ENCODE measurements at places on chromosomes 3 and 15. TPM values are rescaled to one million over a fixed set of nuclear protein-coding genes. Genes with fewer than 3 reads are reported as not detected.

ISY1 gene
- total RNA-seq, result 7.7 TPM

TMEM45A gene
- 21.1 TPM for total RNA-seq

DNA sequence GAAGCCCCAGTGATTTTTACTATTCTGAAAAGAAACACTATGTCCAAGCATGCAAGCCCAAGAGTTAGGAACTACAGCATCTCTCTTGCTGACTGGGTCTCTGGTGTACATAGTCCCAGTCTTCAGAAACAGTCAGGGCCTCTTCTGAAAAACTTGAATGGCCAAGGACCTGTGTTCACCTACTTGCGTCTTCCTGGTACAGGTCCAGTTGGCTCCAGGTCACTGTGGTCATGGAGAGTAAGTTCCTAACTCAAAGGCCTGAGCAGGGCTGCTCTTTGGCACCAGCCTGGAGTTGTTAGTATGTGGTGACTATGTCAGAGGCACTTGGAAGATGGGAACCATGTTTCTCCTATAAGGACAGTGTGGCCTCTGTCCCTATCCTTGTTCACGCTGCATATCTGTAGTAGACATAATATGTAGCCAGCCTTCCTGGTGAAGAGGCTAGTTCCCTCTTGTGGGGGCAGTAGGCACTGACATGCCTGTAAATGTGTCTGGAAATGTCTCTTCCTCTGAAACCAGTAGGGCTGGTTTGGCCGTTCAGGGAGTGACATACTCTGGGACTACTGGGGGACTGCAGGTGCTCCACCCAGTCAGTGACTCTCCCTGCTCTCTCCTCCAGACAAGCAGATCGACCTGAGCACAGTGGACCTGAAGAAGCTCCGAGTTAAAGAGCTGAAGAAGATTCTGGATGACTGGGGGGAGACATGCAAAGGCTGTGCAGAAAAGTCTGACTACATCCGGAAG is 2.6 kb upstream of the RBM15B start:
- DNase-seq, result no peak

DNA sequence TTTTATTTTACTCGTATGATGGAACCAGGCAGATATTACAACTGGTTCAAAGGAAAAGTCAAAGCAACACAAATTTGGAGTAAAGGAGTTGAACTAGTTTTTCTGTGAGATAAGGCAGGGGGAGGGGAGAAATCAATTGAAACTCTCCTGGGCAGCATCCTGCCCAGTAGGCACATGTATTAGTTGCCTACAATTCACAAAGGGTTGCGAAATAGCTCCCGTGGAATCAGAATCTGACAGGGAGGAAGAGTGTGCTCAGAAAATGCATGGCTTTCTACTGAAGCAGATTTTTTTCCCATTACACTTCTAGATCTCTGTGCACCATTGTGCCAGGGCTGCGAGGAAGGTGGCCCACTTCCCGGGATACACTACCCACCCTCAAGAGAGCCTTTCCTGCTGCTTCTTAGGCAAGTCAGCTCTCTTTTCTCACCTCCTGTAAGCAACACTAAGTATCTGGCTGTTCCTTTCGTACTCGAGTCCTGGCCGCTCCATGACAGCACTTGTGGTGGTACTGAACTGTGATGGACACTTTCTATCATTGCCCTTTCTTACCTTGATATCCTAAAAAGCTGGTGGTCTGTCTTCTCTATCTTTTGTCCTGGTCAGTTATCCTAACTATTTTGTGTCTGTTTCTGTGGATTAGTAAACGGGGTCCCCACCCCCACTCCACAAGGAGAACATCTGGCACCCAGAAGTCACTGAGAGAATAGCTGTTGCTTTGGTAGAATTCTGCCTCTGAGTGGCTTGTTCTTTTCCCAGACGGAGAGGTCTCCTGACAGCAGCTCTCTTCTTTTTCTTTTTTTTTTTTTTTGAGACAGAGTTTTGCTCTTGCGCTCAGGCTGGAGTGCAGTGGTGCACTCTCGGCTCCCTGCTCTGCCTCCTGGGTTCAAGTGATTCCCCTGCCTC is 74.8 kb downstream of the RPL39L start:
- no peak for DNase-seq

BDH1 gene
- 15.4 TPM for total RNA-seq

DNA sequence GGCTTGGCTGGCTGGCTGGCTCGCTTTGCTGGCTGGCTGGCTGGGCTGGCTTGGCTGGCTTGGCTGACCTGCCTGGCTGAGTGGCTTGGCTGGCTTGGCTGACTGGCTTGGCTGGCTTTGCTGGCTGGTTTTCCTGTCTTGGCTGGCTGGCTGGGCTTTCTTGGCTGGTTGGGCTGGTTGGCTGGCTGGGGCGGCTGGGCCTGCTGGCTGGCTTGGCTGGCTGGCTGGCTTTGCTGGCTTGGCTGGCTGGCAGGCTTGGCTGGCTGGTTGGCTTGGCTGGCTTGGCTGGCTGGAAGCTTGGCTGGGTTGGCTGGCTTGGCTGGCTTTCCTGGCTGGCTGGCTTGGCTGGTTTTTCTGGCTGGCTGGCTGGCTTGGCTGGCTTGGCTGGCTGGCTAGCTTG is 435.6 kb downstream of the GOLGA6L6 start:
- DNase-seq, result no peak

DNA sequence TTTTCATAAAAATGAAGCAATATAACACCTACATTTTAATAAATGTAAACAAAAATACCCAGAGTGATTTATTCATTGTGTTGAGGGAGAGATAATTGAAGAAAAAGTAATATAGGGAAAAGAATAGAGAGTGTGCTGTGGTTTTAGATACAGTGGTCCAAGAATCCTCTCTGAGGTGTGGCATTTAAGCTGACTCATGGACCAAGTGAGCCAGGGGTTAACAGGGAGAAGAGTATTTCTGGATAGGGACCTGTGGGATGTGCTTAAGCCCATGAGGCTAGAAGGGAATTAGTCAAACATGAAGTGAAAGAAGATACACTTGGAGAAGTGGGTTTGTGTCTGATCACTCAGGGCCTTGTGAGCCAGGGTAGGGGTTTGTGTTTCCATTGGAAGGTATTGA is 680.7 kb upstream of the GRM7 start:
- no peak for DNase-seq

CPA3 gene
- 31.8 TPM for total RNA-seq

DNA sequence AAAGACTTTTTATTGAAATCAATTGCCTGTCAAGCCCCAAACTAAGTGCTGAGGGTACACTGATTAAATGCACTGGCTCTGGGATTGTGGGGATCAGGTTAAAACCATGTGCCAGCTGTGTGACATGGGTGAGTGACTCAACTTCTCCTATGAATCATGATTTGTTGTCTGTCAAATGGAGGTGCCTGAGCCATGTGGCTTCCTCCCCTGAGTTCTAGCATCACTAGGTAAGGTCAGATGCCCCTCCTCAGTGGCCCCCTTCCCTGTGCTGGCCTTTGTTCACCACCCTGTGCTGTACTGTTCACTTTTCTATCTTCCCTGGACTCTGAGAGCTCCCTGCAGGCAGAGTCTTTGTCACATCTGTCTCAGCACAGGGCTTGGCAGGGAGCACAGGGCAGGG is 43.6 kb upstream of the ATP2B2 start:
- no peak for DNase-seq

DNA sequence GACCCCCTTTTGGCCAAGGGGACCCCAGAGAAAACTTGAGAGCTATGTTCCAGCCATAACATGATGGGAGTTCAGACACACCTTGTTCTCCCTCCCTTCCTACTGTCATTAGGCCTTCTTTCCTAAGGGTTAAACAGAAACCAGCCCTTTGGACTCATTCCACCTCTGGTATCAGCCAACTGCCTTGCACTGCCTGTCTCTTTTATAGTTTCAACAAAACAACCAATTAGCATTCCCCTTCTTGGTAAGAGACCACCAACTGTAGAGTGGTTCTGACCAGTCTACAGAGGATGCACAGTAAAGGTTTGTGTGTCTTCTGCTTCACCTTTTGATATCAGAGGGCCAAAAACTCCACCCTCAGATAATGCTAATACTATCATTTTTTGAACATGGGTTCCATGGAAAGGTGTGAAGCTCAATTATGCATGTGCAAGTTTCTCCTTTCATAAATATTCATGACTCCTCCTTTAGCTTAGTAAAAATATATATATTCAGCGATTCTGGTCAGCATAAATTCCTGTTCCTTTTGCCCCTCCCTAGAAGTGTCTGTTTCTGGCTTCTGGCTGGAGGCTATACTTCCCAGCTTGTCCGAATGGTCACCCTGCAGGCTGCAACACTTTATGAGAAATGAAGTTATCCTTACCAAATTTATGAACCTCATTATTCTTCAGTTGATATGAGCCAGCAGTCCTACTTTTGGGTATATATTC is 55.9 kb downstream of the SERP1 start:
- DNase-seq, result no peak

SMCO1 gene
- total RNA-seq, result not detected

ZNF774 gene
- total RNA-seq, result 1.6 TPM

- DNase-seq, result no peak
These were observed 66.0 kb upstream of the OXTR start for GRCh38 chr3:8835385-8835784.

- no peak for DNase-seq
These were observed 179.9 kb upstream of the THBS1 start for GRCh38 chr15:39400821-39401550.

DNA sequence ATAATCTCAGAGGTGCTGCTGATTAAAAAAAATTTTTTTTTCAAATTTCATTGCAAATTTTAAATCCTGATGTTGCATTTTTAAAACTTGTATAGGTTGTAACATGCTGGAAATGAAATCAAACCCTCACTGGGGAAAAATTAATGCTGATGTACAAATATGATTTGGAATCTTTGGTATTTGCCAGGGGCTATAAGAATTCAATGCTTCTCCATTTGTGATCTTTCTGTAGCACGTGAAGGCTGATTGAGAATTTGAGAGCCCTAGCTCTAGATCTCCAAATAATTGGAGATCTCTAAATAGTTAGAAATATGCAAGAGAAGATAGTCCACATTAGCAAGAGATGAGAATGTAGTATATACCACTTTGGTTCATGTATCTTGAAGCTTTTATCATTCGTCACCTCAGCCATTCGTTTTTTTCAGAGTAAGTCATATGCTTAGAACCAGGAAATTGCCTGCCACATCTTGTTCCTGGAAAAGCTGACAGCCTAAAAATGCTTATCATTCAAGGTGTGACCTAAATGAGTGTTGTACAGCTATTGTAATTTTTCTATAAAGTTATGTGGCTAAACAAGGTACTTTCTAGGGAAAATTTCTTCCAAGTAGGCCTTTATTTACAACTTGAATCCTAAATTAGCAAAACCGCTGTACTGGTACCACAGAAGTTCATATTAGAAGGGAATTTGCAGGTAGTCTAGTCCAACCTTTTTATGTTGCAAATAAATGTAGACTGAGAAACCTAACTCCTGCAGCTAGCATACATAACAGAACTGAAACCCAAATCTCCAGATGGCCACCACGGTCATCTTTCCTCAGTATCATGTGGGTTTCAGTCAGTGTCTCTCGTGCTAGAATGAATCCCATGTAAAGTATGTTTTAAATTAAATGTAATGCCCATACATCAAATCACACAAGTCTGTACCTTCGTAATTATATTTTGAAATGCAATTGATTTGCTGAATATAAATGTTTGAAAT is 48.5 kb downstream of the FNDC3B start:
- DNase-seq, result no peak

GRCh38 chr15:68767833-68768232 is 52.9 kb downstream of the ANP32A start:
- DNase-seq, result no peak

GOLGA8M gene
- 0.81 TPM for total RNA-seq

DNA sequence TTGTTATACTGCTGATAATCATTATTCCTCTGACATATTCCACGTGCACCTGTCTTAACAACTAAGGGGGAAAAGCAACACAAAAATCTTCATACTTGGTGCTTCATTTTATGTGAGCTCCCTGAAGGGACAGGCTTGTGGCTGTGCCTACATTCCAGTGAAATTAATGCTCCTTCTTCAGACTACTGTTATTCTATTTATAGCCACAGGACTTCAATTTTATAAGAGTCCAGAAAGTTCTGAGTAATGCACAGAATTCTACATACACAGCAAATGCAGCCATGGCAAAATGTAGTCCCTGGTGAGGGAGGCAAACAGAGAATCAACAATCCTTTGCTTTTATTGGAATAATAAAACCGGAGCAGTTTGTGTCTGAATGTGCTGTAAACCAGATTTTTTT is 417.1 kb downstream of the RBMS3 start:
- no peak for DNase-seq

DNA sequence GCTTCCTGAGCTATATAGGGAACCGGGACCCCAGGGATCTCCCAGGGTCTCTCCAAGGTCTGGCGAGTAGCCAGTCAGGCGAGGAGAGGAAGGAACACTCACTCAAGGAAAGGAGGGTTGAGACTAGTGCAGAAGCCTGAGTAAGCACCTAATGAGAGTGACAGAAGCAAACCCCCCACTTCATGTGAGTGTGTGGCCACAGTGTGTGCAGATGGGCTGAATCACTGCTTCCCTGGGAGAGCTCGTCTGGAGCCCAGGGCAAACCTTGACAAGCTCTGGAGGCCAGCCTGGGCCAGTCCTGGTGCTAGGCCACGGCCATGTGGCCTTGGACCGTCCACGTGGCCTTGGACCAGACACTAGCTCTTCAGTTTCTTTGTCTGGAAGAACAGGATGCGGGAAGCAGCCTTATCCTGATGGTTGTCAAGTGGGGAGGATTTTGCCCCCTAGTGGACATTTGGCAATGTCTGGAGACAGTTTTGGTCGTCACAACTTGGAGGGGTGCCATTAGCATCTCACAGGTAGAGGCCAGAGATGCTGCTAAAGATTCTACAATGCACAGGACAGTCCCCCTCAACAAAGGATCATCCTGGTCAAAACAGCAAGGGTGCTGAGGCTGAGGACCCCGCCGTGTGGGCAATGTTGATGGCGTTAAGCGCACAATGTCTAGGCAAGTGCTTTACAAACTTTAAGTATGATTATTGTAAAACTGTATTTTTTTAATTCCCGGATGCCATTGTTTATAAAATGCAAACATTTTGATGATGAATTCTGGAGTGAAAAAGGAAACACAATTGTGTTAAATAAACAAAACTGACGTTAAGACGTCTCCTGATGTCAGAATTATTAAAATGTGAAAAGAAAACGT is 34.8 kb upstream of the CTSH start:
- DNase-seq, result no peak

DNA sequence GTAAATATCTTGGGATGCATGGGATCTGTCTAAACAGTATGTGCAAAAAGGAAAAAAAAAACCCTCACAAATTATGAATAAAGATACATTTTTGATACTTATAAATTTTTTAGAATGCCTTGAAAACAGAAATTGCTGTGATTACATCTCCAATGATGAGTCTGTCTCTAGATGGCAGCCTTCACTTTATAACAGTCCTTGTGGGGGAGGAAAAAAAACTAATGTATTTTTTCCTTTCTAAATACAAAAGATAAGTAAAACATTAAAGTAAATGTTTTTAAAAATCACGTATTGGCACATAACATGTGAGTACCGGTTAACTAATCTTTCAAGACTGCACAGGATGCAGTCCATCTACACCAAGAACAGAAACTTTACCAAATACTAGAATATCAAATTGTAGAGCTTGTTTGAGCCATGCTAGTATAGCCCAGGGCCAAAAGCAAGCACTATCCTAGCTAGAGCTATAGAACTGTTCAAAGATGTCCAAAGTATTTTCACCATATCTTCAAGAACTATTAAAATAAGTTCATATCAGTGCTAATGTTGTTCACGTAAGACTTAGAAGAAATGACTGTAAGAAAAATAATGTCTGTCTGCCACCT is 206.4 kb downstream of the STAG1 start:
- DNase-seq, result no peak

SLC22A13 gene
- total RNA-seq, result 0.99 TPM

Data from thoracic aorta (tissue), 2 donors.